Activated naive CD4-positive, alpha-beta T cell treated with anti-CD3 and anti-CD28 coated beads for 36 hours (primary cell): ENCODE measurements at places on chromosomes 16 and 17.

DNA sequence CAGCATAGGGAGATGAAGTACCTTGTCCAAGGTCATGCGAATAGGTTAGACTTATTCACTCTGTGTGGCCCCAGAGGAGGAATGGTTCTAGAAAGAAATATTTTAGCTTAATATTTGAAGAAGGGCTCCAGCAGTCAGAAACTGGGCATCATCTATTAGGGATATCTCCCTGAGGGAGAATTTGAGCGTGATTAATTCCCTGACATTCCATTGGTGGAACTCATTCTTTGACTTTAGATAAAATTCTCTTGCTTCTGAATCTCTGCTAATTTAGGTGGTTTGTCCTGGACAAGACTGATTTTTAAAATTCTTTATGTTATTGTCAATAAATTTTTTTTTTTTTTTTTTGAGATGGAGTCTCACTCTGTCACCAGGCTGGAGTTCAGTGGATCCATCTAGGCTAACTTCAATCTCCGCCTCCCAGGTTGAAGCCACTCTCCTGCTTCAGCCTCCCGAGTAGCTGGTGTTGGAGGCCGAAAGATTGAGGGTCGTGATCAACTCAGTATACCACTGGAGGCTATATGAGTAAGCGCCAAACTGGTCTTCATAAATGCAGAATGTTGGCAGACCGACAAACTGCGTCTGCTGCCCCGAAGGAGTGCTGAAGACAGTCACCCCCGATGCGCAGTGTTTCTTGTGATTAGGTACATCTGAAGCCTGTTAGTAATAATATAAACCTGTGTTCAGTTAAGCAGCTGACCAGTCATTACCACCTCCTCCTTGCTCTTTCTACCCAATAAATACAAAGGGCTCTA lies 267.9 kb upstream of the HSBP1 start:
- DNase-seq: no peak

- DNase-seq: no peak
These were observed 29.8 kb downstream of the PITPNM3 start for GRCh38 chr17:6526362-6527152.

DNA sequence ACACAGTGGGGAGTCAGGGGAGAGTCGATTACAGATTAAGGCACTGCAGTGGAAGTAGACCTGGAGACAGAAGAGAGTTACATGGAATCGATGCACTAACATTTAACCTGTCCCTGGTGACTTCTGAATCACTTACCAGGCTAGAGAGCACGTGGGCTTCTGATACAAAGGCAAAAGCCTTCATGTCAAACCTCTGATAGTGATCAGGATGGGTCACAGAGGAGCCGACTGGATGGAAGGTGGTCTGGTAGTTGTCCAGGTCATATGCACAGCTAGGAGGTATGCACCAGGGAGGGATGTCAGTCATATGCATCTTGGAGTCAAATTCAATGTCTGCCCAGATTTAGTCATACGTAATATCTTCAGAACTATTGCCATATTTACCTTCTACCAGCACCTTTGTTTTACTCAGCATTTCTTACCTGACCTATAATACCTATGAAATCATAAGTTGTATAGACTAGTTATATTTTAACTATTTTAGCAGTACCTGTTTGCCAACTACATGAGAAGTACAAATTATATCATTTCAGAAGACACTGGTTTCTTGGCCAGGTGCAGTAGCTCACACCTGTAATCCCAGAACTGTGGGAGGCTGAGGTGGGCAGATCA lies 11.7 kb downstream of the ZP2 start:
- no peak for DNase-seq

GRCh38 chr17:80283116-80283852 lies 22.6 kb downstream of the RNF213 start:
- no peak for DNase-seq

DNA sequence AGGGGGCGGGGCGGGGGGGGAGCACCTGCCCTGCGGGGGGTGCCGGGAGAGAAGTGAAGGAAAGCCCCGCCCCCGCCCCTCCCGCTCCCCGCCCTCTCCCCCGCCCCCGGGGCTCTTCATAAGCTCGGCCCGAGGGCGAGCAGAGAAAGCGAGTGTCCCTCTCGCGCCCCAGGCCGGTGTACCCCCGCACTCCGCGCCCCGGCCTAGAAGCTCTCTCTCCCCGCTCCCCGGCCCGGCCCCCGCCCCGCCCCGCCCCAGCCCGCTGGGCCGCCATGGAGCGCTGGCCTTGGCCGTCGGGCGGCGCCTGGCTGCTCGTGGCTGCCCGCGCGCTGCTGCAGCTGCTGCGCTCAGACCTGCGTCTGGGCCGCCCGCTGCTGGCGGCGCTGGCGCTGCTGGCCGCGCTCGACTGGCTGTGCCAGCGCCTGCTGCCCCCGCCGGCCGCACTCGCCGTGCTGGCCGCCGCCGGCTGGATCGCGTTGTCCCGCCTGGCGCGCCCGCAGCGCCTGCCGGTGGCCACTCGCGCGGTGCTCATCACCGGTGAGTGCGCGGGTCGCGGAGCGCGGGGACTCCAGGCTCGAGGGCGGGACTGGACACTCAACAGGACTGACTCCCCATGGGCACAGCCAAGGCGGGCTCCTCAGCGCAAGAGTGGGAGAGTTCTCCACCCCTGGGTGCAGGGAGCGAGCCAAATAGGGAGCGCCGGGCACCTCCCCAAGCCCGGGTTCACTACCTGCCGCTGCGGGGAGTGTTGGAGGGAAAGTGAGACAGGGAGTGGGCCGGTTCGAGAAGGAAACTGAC lies at the start of gene HSD11B2:
Gene HSD11B2 (plus strand): TSS at position 145 of the 798 bp plus-strand sequence. CDS start 128 bp downstream, at position 273.
- DNase-seq: no peak

DNA sequence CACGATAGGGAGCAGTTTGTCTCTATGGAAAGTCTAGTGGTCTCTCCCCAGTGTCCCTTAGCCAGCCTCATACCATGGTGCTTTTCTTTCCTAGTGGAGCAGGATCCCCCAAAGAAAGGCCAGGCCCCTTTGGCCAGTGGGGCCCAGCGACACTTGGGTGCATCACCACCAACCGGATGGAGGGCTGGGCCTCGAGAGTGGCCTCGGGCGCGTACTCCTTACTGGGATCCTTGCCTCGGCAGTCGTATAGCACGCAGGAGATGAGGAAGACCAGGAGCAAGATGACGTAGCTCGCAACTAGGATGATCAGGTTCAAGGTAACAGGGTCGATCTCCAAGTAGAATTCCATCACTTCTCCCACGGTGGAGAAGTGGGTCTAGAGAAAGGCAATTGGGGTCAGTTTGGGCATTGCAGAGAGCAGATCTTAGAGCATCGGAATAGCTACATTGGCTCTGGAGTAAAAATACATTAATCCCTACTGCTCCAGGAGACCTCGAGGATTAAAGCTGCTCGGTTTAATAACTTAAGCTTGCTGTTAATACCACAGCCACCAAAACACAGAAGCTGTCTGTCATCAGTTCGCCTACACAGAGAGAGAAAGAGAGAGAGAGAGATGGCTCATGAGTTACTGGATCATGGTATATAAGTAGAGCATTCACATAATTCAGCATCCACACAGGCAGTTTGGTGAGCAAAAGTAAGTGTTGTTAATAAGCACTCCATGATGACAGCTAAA lies at the start of gene SMIM36:
Gene SMIM36 (minus strand): TSS at position 467 of the 736 bp plus-strand sequence.
- DNase-seq: no peak

GRCh38 chr16:57775661-57776469 lies 26.4 kb downstream of the KIFC3 start:
- no peak for DNase-seq

- no peak for DNase-seq
These were observed 42.0 kb downstream of the WNT3 start for GRCh38 chr17:46776298-46777005.

- no peak for DNase-seq
These were observed 10.9 kb upstream of the FAM83G start for GRCh38 chr17:19015428-19015827.

- no peak for DNase-seq
These were observed 207.4 kb downstream of the MAF start for GRCh38 chr16:79393127-79393526.

DNA sequence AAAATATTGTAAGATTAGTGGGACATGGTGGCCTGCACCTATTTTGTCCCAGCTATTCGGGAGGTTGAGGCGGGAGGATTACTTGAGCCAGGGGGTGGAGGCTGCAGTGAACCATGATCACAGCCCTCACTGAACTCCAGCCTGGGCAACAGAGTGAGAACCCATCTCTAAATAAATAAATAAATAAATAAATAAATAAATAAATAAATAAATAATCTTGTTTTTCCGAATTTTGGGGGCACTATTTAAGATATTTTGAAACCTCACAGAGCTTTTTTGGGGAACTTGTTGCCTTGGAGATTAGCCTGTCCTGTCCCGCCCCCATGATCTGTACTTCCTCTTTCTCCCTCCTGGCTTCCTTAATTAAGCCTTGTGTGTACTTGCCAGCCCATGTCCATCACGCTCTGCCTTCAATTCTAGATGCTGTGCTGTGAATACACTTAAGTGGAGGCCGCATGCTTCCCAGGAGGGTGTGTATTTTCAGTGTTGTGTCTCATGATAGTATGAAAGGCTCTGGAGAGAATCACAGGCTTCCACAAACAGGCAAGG lies 4.4 kb downstream of the LGALS9 start:
- DNase-seq: no peak

GRCh38 chr17:42399121-42399520 lies 10.9 kb upstream of the STAT3 start:
- DNase-seq: no peak
